ENCODE measurements at places on chromosomes 7 and 10.

- no peak for DNase-seq
These were observed 113.7 kb downstream of the CSTF2T start for GRCh38 chr10:51585742-51586141.

GRCh38 chr7:3636131-3636860, 335.2 kb downstream of the SDK1 start:
- no peak for DNase-seq

DNA sequence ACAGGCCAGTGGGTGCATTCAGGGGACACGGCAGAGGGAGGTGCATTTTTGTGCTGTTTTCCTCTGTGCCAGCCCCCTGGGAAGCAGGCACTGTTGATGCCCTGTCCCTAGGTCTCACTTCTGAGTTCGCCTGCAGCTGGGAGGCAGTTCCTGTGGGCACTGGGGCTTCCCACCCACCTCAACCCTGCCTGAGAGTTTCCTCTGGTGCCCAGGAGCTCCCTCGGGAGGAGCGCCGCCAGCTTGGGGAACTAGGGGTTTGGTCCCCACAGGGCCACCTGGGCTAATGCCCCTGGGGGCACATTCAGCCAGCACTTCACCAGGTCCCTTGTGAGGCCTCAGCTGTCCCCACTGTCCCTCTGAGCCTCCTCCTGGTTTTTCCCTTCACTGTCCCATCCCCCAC, 178.2 kb upstream of the RHEB start:
- DNase-seq, result no peak

DNA sequence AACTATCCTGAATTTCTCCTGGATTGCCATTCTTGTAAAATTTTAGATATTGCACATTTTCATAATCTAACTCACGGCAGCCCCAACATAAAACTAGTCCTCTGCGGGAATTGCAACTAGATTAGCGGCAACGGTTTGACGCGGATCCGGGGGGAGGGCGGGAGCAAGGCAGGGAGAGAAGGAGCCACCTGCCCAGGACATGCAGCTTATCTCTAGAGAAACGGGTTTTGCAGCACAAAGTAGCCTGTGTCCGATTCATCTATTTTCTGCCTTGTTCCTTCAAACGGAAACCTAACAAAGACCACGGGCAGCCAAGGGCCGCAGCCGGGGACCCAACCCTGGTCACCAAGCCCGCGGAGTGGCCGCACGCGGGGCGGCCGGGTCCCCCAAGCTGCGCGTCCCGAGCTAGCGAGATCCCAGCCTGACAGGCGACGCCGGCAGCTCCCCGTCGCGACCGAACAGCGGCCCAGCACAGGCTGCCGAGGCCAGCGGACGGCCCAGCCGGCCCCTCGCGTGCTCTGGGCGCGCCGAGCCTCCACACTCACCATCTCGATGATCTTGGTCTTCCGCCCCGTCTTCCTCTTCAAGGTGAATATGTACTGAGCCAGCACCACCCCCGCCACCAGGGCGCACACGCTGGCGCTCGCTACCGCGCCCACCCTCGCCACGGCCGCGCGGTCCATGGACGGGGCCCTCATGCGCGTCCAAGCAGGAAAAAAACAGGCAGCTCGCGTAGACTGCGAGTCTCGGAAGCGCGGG, at the start of gene NT5C3A:
Gene NT5C3A, minus strand, starts transcription at position 754 of the 759 bp plus-strand sequence. Its CDS starts 71 bp downstream, at position 683.
- DNase-seq, result no peak

GRCh38 chr7:91520645-91521044, 256.4 kb downstream of the FZD1 start:
- no peak for DNase-seq

DNA sequence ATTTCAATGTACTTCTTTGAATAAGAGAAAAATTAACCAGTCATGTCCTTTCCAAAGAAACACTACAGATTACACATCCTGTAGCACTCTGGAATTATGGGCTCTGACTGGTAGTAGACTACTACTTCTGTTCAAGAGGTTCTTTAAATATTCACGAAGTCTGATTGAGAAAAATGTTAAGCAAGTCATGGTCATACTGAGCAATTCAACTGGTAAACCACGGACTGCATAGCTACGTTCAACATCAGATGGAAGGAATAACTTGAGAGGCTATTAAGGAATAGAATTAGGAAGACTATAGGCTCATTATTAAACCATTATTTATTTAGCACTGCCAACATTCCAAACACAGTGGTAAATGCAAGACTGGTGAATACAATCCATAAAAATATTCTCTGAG, 160.8 kb downstream of the IMMP2L start:
- no peak for DNase-seq

DNA sequence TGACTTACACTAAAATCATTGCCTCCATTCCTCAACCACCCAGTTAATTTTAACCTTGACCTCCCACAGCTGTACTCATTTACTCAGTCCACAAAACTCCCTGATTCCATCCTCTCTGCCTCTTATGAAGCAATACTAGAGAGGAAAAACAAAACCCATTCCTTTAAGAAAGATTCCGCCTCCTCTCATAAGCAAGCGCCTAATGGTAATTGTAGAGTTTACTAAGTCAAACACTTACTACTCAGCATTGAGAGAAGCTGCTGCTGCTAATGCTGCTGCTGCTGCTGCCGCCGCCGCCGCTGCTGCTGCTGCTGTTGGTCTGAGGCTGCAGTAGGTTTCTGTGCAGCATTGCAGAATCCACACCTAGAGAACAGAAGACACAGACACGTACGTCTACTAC, 2.1 kb upstream of the ADD3 start:
- no peak for DNase-seq

GRCh38 chr10:113849946-113850345, 3.9 kb downstream of the DCLRE1A start:
- no peak for DNase-seq

- no peak for DNase-seq
These were observed 503.8 kb downstream of the TCERG1L start for GRCh38 chr10:130807721-130808120.

DNA sequence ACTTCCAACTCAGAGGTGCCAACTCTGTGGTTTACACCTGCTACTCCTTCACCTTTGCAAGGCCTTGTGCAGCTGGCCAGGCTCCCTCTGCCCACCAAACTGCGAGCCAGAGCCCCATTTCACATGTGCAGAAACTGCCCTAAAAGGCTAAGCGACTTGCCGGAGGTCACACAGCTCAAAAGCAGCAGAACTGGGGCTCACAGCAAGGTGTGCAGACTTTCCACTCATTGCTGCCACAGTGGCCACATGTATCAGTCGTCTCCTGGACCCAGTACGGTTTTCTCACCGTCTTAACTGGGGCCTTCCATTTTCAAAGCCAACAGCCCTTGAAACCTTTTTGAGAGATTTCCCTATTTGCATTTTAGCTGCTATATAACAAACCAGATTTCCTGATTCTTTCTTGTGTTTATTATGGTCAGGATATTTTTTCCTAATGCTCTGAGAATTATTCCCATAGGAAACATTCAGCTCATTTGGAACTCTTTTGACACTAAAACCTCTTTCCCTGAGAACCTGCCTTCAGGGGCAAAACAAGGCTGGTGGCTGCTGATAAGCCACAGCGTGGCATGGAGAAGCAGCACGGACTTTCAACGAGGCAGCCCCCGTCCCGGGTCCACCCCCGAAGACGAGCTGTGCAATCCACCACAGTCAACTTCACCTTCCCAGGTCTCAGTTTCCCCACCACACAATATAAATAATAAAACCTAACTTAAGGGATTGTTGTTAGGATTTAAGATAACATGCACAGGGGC, 29.9 kb downstream of the SORBS1 start:
- DNase-seq, result no peak

DNA sequence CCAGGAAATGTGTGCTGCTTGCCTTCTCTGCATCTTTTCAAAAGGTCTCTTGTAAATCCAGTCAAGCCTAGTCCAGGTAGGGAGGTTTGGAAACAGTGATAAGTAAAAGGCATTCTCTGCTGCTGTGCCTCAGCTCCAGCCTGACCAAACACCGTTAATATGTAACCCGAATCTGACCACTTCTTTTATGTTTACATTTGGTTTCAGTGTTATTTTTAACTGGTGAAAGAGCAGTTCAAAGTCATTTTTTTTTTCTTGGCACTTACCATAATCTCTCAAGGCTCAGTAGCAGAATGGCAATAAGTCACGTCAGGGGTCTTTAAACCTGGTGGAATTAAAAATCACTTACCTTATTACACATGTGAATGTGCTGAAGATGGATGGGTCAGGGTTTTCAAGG, 216.8 kb downstream of the PTEN start:
- DNase-seq, result no peak

GRCh38 chr7:74082770-74083116, 861 bp upstream of the LIMK1 start:
- DNase-seq, result no peak

DNA sequence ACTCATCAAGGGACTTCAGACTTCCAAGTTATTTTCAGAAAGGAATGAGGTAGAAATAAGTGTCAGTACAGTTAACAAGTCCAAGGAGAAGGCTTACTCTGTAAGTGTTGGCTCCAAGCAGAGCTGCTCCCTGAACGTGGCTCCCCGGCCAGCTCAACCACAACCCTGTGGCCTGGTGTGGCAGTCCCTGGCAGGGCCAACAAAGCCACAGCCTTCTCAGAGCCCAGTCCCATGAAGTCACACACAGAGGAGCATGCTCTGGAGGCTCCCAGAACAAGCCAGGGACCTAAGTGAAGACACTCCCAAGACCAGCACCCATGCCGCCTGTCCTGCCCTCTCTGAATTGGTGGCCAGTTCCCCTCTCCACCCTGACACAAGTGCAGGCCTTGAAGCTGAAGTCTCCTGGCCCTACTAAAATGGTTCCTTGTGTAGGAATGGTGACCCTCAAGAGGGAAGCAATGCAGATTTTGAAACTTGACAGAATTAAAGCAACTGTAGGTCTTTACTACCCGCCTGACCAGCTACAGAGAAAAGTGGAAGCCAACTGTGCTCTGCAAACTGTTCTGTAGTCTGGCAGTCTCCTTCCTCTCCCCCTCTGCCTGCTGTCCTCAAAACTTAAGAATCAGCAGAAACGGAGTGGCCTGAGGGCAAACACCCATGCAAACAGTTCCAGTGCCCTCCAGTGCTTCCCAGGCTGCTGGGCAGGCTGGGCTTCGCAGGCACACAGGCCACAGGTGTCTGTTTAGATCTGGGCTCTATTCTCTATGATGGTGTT, 51.1 kb downstream of the NOD1 start:
- no peak for DNase-seq

DNA sequence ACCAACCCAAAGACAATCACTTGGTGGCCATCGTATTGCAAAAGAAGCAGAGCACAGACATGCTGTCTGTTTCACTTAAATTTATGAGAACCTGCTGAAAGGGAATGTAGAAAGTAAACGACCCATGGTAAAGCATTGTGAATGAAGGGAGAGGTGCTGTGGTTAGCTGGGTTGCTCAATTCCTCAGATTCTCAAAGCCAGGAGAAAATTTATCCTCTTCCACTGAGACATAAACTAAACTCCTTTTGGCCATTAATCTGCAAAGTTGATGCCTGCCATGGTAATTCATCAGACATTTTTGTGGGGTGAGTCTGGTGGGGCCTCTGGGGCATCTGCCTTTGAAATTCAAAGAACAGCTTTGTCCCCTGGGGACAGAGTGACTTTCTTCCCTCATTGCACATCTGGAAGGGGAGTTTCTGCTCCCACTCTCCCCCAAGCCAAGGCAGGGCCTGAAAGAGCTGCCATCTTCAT, 951.0 kb downstream of the LRMDA start:
- no peak for DNase-seq

DNA sequence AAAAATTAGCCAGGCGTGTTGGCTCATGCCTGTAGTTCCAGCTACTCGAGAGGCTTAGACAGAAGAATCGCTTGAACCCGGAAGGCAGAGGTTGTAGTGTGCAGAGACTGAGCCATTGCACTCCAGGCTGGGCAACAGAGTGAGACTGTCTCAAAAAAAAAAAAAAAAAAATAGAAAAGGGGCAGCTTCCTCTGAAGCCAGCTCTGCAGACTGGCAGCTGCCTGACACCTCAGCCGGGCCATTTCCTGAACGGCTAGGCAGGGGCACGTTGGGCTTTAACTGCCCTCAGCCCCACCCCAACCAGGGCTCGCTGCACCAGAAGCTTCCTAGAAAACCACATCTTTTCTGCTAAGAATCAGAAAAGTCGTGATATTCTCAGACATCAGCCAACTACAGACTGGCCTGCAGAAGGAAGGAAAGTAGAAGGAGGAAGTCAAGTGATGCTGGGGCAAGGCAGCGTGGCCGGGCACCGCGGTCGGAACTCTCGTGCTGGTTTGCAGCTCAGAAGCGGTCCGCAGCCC, 38.0 kb downstream of the PRKAG2 start:
- DNase-seq, result peak; percentile 25

- DNase-seq, result peak; percentile 74
These were observed 53.7 kb upstream of the KDM7A start for GRCh38 chr7:140230516-140230860.

DNA sequence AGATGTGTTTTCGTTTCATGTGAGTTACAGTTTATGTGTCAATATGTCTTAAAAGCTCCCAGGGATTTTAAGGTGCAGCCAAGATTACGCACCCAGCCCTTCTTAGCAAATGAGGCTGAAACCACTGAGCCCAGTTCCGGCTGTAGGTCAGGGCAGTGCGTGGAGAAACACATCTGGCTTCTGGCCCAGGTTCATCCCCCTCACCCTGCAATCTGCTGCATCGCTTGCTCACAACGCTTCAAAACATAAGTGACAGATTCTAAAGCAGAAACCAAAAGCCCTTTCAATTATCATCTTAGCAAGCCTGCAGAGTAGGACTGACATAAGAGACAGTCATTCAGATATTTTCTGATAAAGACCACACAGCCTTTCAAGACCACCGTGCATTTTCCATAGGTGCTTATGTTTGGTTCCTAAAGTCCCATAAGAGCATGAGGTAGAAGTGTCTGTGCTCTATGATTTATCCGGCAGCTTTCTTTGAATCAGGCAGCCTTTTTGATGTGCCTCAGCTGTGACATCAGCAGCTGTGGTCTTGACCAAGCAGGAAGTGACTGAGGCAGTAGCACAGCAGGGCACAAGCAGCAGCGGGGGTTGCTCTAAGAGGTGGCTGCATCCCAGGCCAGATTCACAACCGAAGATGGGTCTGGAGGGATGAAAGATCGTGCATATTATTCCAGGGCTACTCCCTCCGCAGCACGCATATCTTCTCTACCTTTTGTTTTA, 72.1 kb upstream of the LYZL2 start:
- peak; percentile 49 for DNase-seq

DNA sequence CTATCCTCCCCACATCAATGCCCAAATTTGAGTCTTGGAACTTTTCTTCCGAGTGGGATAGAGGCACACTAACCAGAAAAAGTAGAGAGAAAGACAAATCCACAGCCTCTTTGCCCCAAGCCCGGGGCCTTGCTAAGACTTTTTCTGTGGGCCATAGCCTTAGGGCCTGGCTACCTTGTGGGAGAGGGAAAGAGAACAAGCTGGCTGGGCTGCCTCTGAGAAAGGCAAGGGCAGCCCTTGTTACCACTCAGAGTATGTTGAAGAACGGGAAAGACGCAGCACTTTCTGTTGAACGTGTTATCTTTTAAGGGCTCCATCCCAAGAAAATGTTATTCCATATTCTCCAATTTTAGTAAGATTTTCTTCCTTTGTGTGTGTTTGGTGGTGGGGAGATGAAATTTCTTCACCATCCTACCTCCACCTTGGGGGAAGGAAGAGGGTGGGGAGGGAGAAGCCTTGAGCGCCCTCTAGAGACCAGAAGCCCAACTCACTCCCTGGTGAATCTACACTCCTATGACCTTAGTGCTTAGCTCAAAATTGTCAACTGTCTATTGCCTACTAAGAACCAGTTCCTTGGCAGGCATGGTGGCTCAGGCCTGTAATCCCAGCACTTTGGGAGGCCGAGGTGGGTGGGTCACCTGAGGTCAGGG, 3.9 kb upstream of the NRF1 start:
- DNase-seq, result no peak

- DNase-seq, result no peak
These were observed 49.6 kb upstream of the CHST15 start for GRCh38 chr10:124142960-124143359.

- no peak for DNase-seq
These were observed 439.5 kb downstream of the NEBL start for GRCh38 chr10:20457649-20458048.

GRCh38 chr10:85977642-85978041, 389.0 kb downstream of the GRID1 start:
- no peak for DNase-seq

Data from activated T-helper 1 cell treated with Interleukin-2 at 50 U/mL for 16 hours (primary cell).